ENCODE measurements at places on chromosomes 4 and X.

DNA sequence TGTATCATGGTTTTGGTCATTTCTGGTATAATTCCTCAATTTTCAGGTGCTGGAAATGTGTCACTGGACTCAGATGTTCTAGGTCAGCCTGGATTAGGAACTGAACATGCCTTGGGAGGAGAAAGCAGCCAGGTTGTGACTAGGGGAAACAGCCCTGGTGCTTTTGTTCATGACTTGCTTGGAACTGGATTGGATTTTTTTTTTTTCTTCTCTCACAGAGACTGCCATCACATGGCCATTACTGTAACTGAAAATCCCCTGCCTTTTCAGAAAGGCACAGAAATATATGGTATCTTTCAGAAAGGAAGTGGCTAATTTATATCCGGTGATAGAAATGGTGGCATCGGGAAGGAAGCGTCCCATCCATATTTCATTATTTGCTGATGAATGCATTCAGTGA lies 34.6 kb downstream of the SEPTIN11 start:
- no peak for DNase-seq

- no peak for DNase-seq
Observed at GRCh38 chrX:54937416-54937815, 16.8 kb downstream of the TRO start.

- no peak for DNase-seq
Observed at GRCh38 chr4:187204389-187204918, 480.8 kb upstream of the FAT1 start.

DNA sequence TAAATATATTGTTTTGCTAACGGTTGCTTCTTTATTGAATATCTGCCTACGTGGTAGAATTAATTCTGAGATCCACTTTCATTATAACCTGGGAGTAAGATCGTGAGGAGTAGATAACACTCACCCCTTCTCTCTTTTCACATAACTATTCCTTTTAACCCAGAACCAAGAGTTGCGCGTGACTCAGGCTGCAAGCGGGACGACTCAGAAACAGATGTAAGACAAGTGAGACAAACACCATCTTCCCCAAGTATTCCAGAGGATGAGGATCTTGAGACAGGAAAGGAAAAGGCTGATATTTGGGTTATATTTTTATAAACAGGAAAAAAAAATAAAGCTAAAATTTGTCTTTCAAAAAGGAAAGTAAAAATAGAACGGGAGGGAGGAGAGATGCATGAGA lies 318.8 kb upstream of the NOCT start:
- DNase-seq: no peak

Data from activated CD4-positive, alpha-beta T cell treated with anti-CD3 and anti-CD28 coated beads for 36 hours (primary cell).